ENCODE measurements at places on chromosomes 5 and 9. TPM values are rescaled to one million over a fixed set of nuclear protein-coding genes. Genes with fewer than 3 reads are reported as not detected.

- DNase-seq, result no peak
Observed at GRCh38 chr5:98911280-98912040, 17.3 kb downstream of the CHD1 start.

DNA sequence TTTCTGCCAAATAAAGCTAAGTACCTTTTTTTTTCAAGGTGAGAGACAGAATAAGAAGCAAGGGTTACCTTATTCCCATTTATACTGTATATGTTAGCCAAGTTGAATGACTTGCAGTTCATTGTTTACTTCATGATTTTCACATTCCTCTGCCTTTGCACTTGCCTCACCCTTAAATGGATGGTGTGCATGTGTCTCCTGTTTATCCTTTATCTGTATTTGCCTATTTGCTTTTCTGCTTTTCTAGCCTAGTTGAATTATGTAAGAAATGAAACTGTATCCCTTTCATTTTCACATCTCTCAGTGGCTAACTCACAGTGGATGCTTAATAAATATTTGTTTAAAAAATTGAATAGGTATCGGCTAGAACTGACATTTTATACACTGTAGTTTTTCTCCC lies 200.8 kb upstream of the ST8SIA4 start:
- no peak for DNase-seq

- no peak for DNase-seq
Observed at GRCh38 chr9:20023961-20024571, 235.2 kb upstream of the SLC24A2 start.

MED10 gene
- 45.3 TPM for total RNA-seq

- no peak for DNase-seq
Observed at GRCh38 chr5:83470526-83471404, 779 bp upstream of the VCAN start.
